ENCODE measurements at places on chromosomes 2 and 18. TPM values are rescaled to one million over a fixed set of nuclear protein-coding genes. Genes with fewer than 3 reads are reported as not detected.

Gene FSHR
- total RNA-seq = not detected

DNA sequence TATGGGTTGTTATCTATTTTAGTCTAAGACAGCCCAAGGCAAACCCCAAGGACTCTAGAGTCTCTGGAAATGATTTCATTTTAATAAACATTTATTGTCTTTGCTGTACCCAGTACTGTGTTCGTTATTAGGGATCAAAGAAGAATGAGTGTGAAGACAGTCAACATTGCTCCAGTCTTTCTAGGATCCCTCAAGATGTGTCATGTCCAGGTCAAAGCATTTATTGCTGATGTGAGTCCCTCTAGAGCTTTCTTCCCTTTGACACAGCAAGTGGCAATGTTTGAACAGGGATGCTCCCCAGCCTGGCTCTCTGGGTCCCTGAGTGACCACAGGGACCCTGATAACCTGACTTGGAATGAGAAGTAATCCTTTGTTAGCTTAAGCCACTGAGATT lies 123.1 kb upstream of the STK17B start:
- DNase-seq = no peak

DNA sequence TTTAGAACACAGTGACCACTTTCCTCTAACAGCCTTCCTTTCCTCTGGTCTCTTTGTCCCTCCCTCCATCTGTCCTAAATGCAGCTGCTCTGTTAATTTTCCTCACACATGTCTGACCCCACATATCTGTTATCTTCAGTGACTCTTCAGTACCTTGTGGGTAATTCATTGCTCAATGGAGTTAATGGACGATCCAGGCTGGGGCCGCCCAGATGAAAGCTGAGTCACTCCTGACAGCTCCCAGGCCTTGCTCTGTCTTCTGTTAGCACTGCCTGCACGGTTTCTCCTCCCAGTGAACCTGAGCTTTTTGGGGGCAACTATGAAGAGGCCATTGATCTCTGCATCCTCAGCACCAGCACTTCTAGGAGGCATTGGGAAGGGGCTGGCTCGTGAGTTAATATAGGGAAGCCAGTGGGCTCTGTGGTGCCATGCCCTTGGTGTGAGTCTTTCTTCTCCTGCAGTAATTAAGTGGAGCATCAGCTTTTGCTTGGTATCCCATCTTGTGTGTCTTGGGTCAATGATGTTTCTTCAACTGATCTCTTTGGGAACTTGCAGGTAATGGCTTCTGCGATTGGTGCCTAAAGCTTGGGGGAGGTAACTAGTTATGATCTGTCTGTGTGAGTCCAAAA lies 67.3 kb downstream of the SNORC start:
- DNase-seq = no peak

DNA sequence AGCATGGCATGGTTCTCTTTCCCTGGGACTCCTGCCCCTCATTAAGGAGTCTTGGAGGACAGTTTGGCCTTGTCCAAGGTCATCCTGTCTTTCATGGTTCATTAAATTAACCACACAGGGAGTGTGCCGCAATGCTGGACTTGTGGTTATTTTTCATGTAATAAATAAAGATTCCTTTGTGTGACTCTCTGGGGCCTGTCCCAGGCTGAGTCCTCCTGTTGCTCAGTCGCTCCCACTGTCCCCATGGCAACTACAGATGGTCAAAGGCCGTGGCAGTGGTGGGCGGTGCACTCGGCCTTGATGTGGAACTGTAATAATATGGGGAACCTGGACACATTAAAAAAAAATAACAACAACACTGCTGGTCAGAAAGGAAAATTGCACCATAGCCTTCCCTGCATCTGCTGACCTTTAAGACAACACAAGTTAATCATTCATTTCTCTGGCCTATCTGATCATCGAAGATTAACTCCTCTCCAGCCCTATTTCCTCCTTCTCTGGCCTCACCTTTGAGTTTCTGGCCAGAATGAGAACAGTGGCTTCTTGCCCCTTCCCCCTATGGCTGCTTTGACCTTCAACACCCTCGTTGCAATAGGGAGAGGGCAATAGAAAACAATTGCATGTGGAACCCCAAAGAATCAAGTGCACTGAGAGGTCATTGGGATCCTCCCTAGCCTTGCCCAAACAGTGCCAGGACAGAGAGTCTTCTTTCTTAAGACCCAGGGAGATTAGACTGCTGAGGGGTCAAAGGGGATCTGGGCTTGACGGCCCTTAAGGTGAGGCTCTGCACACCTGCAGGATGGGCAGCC lies 44.7 kb downstream of the PSD4 start:
- peak; percentile 45 for DNase-seq

- no peak for DNase-seq
These were observed 14.4 kb downstream of the TMEM37 start for GRCh38 chr2:119446037-119446436.

GRCh38 chr2:96120091-96120720 lies 3.8 kb upstream of the ADRA2B start:
- DNase-seq = peak; percentile 4

GRCh38 chr2:118832071-118832790 lies 15.2 kb downstream of the EN1 start:
- DNase-seq = no peak

Gene SP140
- 1.3 TPM for total RNA-seq

DNA sequence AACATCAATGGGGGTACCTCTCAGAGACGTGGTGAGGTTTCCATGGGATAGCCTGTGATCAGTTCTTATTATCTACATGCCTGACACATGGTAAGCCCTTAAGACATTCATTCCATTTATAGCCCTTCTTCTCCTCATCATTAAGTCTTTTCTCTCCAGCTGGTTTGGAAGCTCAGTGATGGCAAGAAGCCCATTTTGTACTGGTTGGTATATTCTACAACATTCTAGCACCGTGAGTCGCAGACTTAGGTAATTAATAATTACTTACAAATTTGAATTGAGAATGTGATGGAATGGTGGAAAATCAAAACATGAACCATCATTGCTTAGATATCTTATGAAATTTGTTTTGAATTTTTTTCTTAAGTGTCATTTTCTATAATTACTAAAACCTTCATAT lies 472.6 kb downstream of the DLGAP1 start:
- DNase-seq = no peak

GRCh38 chr2:19490846-19491435 lies 132.5 kb upstream of the OSR1 start:
- no peak for DNase-seq

Gene OBSL1
- 208 TPM for total RNA-seq

Gene CNDP1
- total RNA-seq = not detected

DNA sequence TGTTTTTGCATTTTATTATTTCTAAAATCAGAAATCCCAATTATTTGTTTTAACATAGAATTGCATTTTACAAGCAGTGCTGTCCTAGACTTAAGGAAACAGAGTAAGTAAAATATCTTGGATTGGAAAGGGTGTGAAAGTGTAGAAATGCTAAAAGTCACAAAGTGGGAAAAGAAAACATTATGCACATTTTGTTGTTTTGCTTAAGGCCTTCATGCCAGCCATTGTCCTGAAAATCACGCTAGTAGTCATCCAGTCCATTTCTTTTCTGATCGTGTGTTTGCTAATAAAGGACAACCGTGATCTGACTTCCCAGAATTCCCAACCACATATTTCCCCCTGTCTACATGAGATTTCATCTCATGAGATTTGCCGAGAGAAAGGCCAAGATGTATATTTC lies 199.1 kb downstream of the PTGR3 start:
- DNase-seq = no peak

- peak; percentile 84 for DNase-seq
These were observed 54.0 kb upstream of the STRN start for GRCh38 chr2:37020212-37020886.

- DNase-seq = no peak
These were observed 35.0 kb downstream of the NDC80 start for GRCh38 chr18:2606335-2606734.

DNA sequence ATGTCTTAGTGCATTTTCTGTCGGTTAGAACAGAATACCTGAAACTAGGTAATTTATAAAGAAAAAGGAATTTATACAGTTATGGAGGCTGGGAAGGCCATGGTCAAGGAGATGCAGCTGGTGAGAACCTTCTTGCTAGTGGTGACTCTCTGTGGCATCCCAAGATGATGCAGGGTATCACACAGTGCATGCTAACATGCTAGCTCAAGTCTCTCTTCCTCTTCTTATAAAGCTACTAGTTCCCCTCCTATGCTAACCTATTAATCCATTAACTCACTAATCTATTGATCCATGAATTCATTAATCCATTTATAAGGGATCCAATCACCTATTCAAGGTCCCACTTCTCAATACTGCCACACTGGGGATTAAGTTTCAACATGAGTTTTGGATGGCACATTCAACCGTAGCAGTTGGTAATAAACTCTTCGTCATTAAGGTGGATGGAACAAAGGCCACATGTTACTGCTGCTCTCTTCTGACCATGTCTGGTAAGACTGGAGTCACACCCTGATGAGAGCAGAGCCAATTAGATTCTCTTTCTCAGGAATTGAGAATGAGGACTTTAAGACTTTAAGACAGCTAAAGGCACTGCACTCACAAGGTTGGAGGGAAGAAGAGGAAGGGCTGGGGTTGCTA lies 211.6 kb upstream of the SMAD7 start:
- DNase-seq = no peak

DNA sequence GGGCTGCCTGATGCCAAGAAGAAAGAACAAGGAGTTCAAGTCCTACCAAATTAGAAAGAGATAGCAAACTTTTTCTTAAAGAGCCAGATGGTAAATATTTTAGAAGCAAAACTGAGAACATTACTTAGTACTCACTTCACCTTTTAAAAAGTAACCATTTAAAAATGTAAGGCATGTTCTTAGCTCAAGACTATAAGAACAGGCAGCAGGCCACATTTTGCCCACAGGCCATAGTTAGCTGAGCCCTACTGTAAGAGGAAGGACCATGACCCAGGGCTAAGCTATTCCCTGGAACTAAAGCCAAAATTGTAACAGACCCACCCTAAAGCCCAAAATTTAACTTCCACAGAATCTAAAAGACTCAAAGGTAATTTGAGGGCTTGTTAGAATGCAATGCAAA lies 31.3 kb downstream of the USP40 start:
- no peak for DNase-seq

Gene CRYGC
- not detected for total RNA-seq

DNA sequence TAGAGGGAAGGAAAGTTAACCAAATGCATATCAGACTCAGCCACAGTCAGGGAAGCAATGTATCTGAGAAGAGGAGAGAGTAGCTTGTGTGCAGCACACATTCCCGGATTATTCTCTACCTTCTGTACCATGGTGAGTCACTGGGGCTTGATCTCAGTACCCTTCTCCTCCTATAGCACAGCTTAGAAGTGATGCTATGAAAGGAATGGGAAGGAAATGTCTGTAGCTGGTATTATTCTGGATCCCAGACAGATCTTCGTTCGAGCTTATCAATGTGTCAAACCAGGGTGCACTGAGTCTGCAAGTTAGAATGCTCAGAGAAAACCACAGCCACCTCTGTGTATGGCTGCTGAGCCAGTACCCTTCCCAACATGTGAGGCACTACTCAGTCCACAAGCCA lies 88.0 kb upstream of the NFU1 start:
- DNase-seq = no peak
